ENCODE measurements at places on chromosomes 13 and 19.

DNA sequence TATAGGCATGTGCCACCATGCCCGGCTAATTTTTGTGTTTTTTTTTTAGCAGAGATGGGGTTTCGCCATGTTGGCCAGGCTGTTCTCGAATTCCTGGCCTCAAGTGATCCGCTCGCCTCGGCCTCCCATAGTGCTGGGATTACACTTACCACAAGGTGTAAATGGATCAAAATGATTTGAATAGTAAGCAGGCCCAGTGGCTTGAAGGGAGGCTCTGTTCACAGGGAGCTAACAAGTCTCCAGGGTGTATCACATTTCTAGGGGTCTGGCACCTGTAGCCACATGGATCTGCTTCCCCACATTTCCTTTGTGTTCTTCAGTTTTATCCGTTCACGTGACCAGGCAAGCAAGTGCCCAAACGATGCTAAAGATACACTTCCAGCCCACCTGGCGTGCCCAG, 13.5 kb upstream of the CNFN start:
- DNase-seq, result no peak

GRCh38 chr19:46917002-46917401, 56.2 kb downstream of the ARHGAP35 start:
- no peak for DNase-seq

GRCh38 chr19:5091018-5091683, 122.2 kb downstream of the KDM4B start:
- no peak for DNase-seq

DNA sequence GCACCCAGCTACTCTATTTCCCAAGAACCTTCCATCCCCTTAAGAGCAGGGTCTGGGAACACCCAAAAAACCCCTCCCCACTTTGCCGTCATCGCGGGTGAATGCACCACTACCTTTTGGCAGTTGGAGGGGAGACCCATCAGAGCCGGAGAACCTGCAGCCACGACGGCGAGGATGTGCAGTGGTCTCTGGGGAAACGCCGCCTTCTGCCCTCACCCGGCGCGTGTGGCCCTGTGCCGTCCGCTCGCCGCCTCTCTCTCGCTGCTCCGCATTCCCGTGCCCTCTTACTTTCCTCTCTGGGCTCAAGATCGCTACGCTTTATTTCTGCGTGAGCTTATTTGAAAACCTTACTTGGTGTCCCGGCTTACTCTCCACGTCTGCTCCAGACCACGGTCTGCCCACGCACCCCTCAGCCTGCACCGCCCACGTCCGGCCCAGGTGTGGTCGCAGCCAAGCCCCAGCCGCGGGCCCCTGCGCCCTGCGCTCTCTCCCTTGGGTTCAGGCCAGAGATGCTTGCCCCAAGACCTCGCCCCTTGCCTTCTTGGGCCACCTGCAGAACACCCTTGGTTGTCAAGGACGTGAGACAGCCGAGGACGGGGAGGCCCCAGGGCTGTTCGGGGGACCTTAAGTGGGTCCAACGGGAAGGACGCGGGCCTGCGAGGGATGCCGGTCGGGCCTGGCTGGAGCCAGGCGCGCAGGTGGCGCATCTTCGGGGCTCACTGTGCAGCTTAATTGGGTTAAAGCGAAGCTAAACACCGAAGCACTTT, 2.0 kb upstream of the MAB21L1 start:
- peak; percentile 85 for DNase-seq

GRCh38 chr19:4538601-4538954, 1.3 kb downstream of the LRG1 start:
- no peak for DNase-seq

- no peak for DNase-seq
Measured at GRCh38 chr19:15170345-15170744, 30.4 kb downstream of the NOTCH3 start.

- no peak for DNase-seq
Measured at GRCh38 chr19:29685326-29685725, 20.1 kb downstream of the PLEKHF1 start.

GRCh38 chr19:10085641-10086590, at the start of gene SHFL:
SHFL (plus strand) TSS chr19:10086317; CDS start chr19:10086428, 111 bp downstream.
- peak; percentile 41 for DNase-seq

- no peak for DNase-seq
Measured at GRCh38 chr19:17234911-17235299, 8.9 kb downstream of the OCEL1 start.

DNA sequence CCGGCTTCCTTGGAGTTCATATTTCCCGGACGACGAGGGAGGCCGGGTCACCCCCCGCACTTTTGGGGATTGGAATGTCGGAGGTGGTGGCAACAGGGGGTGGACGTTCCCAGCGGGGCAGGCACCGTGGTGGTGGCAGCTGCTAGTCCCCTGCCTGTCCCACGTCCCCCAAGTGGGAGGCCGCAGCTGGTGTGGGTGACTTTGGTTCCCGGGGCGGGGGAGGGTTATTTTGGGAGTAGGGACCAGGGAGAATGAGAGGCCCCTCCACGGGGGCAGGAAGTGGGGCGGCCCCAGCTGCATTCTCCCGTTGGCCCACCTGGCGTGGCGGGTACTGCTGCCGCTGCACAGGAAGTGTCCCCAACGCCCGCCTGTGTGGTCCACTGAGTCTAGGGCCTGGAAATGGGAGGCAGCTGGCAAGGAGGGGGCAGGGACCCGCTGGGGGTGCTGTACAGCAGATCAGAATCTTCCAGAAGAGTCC, 11.1 kb upstream of the PLIN3 start:
- DNase-seq, result no peak

GRCh38 chr19:4012092-4012974, 4.8 kb downstream of the PIAS4 start:
- no peak for DNase-seq

DNA sequence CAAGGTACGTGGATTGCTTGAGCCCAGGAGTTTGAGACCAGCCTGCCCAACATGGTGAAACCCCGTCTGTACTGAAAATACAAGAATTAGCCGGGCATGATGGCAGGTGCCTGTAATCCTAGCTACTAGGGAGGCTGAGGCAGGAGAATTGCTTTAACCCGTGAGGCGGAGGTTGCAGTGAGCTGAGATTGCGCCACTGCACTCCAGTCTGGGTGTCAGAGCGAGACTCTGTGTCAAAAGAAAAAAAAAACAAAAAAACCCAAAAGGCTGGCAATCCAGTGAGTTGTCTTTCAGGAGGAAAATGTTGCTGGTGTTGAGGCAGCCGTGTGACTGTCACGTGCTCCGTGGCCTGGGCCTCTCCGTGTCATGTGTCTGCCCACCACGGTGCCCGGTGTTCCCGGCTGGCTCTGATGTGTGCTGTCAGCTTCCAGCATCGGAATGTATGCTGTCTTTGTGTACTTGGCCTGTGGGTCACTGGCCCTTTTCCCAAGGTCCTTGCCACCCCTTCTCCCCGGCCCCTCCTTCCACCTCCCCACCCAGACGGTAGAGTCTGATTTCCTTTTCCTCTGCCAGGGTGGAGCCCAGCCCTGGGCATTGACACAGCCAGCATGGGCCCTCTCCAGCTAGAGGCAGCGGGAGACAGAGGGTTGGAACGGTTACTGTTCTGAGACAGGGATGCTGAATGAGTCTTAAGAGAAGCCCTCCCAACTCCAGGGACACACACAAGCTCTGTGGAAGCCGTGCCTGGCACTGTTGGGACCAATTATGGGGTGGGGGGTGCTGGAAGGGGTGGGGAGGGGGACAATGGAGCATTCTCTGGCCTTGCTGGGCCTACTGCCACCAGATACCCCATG, 7.2 kb upstream of the TUBB4A start:
- DNase-seq, result peak; percentile 92

DNA sequence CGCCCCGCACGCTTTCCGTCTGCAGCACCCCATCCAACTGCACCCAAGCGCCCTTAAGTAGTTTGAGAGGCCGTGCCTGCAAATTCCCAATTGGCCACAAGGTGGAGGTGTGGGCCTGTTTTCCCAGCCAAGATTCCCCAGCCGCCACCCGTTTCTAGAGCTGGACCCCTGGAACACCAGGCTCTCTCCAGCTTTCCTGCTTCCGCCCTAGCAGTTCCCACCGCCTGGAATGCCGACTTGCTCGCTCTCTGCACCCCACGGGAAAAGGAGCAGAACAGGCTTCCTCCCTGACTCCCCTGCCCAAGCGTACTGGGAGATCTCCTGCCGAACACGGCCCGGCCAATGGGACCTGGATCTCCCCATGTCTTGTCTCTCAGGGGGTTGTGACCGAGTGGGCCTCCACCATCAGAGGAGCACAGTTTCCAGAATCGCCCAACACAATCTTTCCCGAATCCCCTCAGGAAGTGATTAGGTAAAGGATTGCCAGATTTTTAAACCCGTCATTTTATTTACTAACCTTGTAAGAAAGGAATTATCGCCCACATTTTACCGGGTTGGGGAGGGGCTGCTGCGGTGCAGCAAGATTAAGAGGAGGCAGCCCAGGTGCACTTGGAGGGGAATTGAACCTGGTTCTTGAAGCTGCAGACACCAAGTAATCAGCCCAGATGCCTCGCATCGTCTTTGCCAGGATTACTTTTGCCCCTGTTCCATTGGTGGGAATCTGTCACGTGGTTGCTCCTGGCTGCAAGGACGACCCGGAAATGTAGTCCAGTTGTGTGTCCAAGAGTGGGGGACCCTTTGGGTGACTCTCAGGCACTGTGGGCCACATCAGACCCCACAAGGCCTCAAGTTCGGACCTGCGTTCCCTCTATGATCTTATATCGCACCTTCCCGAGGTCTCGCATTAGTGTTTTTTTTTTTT, 3.5 kb upstream of the NAPSA start:
- peak; percentile 74 for DNase-seq

DNA sequence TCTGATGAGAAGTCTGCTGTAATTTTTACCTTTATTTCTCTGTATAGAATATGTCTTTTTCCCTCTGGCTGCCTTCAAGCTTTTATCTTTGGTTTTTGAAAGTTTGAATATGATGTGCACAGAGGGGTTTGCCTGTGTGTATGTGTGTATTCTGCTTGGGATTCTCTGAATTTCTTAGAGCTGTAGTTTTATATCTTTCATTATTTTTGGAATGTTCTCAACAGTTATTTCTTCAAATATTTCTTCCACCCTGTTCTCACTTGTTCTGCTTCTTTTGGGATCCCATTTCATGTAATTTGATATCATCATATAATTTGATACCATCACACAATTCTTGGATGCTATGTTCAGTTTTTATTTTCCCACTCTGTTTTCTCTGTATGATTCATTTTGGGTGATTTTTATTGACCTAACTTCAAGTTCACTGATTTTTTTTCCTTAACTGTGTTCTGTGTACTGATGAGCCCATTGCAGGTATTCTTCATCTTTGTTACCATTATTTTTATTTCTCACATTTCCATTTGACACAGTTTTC, 7.5 kb downstream of the COG3 start:
- no peak for DNase-seq

DNA sequence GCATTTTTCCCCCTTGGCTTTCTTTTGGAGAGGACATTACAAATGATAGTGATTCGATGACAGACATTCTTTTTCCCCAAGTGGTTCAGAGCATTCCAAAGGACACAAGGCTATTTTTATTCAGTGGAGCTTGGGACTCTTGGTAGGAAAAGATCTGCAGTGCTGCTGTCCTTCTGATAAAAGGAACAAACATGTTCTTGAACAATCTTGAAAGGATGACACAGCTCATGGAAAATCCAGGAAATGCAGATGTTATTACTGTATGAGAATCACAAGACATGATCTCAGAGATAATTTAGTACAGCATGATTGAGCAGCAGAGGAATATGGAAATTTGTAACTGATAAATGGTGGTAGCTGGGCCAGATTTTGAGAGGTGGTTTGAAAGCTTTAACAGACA, 96.2 kb upstream of the RFC3 start:
- no peak for DNase-seq

DNA sequence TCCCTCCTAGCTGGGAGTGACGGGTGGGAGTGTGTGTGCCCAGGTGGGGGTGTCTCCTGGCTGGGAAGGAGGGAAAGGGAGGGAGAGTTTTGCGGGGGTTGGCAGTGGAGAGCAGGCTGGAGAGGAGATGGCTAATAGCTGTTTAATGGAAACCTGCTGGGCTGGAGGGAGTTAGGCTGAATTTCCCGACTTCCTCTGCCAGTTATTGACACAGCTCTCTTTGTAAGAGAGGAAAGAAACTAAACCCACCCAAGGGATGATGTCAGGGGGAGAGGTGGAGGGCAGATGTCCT, 10.2 kb upstream of the ILF3 start:
- DNase-seq, result no peak

GRCh38 chr19:55611983-55612645, 6.7 kb downstream of the ZNF865 start:
- no peak for DNase-seq

DNA sequence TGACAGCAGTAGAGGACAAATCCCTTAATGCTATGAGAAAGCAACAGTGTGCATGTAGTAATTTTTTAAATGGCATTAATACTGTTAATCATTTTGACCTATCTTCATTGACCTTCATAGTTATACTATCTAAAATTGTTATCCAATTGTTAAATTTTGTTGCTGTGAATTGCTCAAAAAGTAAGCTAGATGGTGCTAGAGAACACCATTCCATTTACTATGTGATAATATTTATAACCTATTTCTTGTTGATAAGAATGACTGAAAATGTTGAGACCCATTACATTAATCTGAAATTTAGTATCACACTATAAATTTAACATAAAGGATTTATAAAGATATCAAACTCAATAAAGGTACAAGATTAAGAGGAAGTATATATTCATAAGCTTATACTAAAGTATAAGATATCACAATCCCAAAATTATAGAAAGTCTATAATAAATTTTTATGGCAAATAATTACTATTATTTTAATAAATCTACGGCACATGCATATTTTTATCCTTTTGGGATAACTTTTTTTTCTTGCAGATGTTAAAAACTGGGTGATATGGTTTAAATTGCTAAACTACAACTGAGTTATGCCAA, 1573.3 kb downstream of the PCDH9 start:
- no peak for DNase-seq

GRCh38 chr13:50241479-50241878, 226.2 kb downstream of the KCNRG start:
- no peak for DNase-seq

DNA sequence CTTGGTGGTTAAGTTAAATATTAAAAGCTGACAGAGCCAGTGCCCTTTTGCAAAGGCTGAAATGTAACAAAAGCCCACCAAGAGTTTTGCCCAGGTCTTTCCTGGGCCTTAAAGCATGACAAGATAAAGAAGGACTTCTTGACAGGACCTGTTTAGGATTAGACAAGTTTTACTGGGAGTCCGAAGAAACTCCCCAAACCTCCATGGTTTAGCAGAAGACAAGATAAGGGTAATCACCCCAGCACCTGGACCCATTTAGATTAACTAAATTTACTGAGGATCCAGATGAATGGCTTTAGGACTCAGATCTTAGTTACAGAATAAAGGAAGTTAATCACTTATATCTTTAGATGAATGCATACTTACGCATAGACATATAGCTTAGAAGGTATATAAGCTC, 14.8 kb upstream of the UFM1 start:
- DNase-seq, result no peak
